Activated naive CD4-positive, alpha-beta T cell (primary cell): ENCODE measurements at places on chromosomes 16 and 17.

DNA sequence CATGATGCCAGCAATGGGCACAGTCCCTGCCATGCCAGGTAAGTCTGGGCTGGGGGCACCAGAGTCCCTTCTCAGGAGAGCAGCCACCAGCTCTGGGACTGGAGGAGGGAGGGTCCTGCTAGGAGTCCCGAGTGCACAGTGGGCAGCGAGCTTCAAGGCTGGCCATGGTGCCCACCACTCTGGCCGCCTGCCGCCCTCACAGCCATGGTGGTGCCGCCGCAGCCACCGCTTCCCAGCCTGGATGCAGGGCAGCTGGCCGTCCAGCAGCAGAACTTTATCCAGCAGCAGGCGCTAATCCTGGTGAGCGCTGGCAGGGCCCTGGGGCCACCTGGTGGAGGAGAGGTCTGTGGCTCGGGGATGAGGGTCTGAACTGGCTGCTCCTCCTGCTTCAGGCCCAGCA lies 17.9 kb upstream of the SMIM5 start:
- DNase-seq = no peak

- DNase-seq = no peak
These were observed 34.5 kb downstream of the ABCC12 start for GRCh38 chr16:48121276-48121675.

DNA sequence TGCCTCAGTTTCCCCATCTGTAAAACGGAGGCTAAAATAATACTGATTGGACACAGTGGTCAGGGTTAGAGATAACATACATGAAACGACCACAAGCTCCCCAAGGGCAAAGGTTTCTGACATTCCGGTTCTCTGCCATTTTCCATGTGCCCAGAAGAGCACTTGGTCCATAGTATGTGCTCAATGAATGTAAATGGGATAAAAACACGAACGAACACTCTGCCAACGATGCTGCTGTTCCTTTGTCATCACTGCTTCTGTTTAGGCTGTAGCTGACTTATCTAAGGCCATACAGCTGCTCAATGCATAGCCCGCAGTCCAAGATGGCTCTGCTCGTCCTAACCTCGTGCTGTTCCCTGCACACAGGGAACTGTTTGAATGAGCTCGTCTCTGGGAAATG lies 102.0 kb downstream of the RMI2 start:
- no peak for DNase-seq

DNA sequence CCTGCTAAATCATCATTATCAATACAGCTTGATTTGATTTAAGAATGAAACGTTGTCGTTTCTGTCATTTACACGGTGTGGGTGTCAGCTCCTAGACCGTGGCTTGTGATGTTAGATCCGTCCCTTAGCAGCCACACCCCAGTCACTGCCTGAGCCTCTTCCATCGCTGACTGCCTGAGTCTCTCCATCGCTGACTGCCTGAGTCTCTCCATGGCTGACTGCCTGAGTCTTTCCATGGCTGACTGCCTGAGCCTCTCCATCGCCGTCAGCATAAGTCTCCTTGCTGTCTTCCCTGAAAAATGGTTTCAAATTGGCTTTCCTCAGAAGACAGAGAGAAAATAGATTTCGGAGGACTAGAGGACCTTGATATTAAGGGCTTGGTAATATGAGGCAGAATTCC lies 53.8 kb upstream of the CMIP start:
- DNase-seq = no peak

DNA sequence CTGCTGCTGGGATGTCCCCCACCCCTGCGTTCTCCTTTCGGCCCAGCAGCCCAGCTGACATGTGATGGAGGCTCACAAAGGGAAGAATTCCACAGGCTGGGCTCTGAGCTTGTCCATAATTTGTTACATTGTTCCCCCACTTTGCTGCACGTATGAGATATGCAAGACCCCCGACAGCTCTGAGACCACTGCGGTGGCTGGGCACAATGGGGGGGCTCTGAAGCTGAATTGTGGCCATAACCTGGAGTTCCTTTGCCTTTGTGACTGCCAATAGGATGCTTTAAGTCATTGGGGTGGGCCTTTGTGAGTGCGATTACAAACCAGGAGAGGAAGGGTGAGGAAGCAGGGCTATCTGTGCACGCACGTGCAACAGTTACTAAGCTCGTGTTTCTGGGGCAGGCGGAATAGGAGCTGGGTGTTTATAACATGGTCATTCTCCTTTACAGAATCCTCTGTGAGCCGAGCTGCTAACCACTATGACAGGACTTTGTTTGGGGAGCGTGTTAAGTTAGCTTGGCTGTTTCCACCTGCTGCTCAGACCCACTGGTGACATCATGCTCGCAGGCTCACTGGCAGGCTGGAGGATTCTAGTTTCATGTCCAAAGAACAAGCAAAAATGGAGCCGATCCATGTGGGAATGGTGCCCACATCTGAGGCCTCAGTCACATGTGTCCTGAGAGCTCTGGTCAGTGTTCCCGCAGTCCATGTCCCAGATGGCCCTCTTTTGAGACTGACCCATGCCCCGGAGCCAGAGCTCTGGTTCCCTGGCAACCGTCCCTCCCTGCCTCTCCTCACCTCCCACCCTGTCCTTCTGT lies 208.3 kb upstream of the SALL1 start:
- DNase-seq = no peak

GRCh38 chr16:21684199-21684598 lies 20.4 kb downstream of the OTOA start:
- DNase-seq = no peak

- DNase-seq = no peak
These were observed 14.4 kb downstream of the CARHSP1 start for GRCh38 chr16:8854298-8854948.

- no peak for DNase-seq
These were observed 98.6 kb upstream of the PMFBP1 start for GRCh38 chr16:72270531-72270930.

- DNase-seq = peak; percentile 88
These were observed at the start of gene CAPN15 for GRCh38 chr16:527015-527903. Gene CAPN15, plus strand, starts transcription at chr16:527712. Its CDS starts 19,127 bp downstream, at chr16:546839.

- DNase-seq = no peak
These were observed 31.1 kb downstream of the TPSG1 start for GRCh38 chr16:1193825-1194581.

- no peak for DNase-seq
These were observed 10.1 kb downstream of the HMOX2 start for GRCh38 chr16:4486126-4486893.

DNA sequence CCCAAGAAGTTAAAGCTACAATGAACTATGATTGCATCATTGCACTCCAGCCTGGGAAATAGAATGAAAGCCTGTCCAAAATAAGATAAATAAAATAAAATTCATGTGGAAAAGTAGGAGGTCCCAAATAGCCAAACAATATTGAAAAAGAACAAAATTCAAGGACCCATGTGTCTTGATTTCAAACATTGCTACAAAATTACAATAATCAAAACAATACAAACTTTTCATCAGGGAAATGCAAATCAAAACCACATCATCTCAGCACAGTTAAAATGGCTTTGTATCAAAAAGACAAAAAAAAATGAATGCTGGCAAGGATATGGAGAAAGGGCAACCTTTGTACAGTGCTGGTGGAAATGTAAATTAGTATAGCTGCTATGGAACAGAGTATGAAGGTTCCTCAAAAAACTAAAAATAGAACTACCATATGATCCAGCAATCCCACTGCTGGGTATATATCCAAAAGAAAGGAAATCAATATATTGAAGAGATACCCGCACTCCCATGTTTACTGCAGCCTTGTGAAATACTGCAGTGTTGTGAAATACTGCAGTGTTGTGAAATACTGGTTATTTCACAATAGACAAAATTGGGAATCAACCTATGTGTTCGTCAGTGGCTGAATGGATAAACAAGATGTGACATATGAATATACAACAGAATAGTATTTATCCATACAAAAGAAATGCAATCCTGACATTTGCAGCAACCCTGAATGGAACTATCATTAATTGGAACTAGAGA lies 24.5 kb upstream of the ZNF287 start:
- DNase-seq = no peak

GRCh38 chr16:68234188-68235107 lies 1.5 kb downstream of the ESRP2 start:
- no peak for DNase-seq

DNA sequence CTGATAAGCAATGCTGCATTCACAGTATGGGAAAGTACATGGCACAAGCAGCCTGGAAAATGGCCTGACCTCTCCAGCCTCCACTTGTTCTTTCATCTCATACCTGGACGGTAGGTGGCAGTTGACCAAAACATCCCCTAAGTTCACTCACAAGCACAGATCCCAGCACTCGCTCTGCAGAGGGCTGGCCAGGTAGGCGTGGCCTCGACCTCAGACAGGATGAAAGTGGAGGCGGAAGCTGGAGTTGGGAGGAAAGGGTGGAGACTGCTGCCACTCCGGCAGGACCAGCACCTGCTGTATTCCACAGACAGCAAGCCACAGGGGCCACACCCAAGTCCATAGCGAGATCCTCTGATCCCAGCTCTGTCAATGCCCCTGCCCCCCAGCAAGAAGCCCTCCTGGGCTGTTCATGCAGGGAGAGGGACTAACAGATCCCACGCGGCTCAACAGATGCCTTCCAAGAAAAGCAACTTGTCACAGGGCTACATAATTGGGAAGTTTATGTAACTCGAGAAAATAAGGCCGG lies 31.3 kb downstream of the ZCCHC14 start:
- no peak for DNase-seq

DNA sequence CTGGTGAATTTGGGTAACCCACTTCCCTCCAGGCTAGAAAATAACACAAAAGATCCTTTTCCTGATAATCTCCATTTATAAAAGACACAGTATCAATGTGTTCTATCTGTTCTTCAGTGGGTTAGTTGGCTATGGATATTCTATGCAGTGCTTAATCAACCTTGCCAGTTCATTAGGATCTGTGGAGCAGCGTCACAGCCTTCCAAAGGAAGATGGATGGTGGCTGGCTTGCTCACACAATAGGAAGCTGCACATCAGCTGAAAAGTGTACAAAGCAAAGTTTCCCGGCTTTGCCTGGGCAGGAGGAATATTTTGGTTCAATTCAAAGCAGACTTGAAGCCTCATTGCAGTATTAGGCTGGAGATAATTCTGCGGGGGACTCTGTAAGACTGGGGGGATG lies 70.3 kb upstream of the CA10 start:
- DNase-seq = no peak

- no peak for DNase-seq
These were observed 9.2 kb downstream of the GLYR1 start for GRCh38 chr16:4837733-4838501.

GRCh38 chr17:80468242-80468641 lies 8.2 kb downstream of the NPTX1 start:
- no peak for DNase-seq

GRCh38 chr17:7560172-7561027 lies 1.3 kb upstream of the SENP3 start:
- no peak for DNase-seq

- no peak for DNase-seq
These were observed 3.6 kb downstream of the ZNF646 start for GRCh38 chr16:31077592-31078396.

DNA sequence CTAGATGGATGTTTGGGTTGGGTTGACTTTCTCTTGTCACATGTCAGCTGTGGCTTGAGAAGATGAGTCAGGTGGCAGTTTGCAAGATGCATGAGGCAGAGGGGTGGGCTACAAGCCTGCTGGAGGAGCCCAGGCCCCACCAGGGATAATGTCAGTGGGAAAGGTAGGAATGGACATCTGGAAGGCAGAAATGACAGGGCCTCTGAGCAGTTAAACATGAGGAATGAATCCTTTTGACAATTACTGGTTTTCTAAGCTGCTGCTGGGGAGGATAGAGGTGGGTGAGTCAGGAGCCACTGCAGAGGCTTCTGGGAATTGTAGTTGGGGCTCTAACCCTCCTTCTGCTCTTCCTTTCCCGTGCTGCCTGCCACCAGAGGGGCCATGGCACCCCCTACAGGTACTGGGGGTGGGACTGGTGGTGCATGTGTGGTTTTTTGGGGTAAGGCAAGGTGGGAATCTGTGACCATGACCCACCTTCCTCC lies 15.7 kb downstream of the SLC52A1 start:
- DNase-seq = no peak

DNA sequence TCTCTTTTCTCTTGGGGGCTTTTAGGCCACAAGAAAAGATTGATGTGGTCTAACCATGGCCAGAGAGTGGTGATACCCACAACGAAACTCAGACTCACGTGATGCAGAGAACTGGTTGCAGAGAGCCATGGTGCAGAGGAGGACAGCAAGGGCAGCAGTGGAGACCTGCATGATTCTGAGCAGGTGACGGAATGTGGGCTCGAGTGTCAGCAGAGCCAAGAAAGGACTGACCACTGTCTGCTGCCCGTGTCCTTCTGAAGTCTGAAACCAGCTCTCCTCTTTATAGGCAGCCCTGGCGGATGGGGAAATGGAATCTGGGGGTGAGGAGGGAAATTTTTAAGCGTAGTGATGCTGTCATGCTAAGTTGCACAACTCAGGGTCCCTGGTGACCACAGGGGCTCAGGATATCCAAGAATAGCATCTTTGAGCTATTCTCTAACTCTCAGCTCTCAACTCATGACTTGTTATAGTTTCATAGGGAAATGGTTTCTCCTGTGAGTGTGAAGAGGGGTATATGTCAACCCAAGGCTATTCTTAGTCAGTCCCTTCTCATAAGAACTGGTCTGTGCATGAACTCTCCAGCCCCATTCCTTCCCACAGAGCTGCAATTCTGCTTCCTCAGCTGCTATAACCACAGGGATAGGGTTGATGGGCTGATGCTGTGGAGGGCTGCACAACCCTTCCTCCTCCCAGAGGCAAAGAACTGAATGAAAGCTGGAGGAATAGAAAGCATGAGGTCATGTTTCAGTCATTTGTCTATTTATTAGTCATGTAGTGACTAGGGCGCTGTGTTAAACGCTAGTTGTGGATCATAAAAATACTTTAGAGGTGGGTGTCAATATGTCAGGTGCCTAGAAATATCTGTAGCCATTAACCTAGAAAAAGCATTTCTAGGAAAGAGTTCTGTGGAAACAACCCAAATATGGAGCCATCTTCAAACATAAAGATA lies at the start of gene CCL3:
CCL3 (minus strand) TSS at position 256 of the 949 bp plus-strand sequence; CDS start at position 171, 85 bp downstream.
- DNase-seq = no peak

- DNase-seq = no peak
These were observed 34.9 kb downstream of the NSRP1 start for GRCh38 chr17:30151471-30151870.

GRCh38 chr17:29742210-29742513 lies 119.5 kb upstream of the CORO6 start:
- DNase-seq = no peak

- no peak for DNase-seq
These were observed 173.1 kb downstream of the HS3ST3A1 start for GRCh38 chr17:13428611-13429042.

DNA sequence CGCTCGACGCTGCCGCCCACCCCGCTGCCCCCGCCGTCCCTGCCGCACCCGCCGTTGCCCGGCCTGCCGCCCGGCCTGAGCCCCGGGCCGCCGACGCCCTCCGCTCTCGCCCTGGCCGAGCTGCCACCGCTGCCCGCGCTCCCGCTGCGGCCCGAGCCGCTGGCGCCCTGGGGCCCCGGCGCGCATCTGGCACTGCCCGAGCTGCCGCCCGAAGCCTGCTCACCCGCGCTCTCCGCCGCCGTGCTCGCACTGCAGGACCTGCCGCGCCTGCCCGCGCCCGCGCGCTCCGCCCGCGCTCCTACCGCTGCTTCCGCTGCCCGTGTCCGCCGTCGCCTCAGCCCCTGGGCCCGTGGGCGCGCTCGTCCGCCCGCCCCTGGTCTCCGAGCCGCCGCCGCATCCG lies 8.4 kb upstream of the CLDN9 start:
- DNase-seq = no peak
